ENCODE measurements at places on chromosomes 16 and 17.

GRCh38 chr16:66332634-66333610 lies 33.6 kb upstream of the CDH5 start:
- no peak for DNase-seq

DNA sequence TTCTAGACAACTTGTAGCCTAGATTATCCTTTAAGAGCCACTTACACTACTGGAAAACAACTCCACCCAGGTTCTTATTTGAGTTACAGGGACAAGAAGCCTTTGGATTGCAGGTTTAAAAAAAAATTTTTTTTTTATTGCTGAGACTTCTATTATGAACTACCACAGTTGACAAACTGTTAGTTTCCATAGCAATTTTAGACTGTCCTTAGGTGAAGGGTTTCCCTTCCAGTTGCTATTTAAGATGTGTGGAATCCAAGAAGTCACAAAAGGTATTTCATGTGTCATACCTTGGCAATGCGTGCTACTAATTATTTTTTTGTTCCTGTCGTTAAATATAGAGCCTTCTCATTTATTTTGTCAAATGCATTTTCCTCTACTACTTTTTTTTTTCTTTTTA lies 253.2 kb downstream of the PRKCA start:
- DNase-seq = no peak

GRCh38 chr16:85978291-85978775 lies 79.4 kb downstream of the IRF8 start:
- DNase-seq = no peak

DNA sequence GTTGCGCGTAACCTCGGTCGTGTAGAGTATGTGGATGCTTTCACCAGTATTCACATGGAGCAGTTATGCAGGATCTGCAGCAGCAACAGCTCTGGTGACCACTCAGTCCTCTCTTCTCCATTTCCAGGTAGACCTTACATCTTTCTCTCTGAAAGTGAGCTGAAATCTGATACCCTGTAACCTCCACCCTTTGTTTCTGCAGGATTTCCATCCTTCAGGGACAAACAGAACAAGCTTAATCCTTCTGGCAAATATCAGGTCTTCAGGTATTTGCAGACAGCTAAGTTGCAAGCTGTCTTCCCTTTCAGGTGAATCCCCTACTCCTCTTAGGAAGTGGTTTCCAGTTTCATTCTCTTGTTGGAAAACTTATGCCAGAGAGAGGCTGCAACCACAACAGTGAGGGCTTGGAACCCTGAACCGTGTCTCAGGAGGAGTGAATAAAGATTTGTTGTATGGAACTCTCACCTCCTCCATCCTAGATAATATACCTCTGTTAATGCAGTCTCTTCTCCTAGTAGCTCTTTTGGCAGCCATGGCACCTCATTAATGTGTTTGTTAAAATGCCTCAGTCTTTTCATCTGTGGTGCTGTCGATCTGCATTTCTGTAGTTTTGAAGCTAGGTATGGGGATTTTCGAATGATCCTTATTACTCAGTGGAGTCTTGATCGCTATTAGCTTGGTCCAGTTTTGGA lies 172.5 kb downstream of the PRKCA start:
- no peak for DNase-seq

GRCh38 chr17:47235506-47235905 lies 18.1 kb upstream of the ITGB3 start:
- DNase-seq = no peak

- DNase-seq = peak; percentile 82
Observed at GRCh38 chr17:68909066-68909465, 46.1 kb downstream of the ABCA8 start.

DNA sequence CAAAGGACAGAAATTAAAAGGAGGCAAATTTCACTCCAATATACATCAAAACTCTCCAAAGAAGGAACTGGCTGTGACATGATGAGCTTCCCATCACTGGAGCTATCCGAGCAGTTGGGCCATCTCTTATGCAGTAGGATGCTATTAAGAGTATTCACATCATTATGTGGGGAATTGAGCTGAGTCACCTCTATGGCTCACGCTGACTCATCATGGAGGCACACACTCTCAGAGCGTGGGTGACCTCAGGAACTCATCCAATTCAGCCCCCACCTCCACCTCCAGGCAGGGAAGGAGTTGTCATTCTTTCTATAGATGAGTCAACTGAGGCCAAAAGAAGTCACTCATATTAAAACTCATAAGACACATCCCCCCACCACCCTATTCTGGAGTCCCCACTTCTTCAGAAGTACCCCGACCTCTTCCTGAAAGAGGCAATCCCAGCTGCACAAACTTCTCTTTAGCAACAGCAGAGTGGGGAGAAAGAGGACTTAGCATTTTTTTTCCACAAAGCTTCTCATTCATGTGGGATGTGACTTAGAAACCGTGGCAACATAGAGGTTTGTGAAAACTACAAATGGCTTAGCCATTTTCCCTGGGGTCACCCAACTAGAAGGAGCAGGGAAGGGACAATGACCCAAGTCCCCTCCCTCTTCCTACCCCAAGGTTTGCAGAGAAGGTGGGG lies 32.5 kb downstream of the ABCC12 start:
- DNase-seq = peak; percentile 78

DNA sequence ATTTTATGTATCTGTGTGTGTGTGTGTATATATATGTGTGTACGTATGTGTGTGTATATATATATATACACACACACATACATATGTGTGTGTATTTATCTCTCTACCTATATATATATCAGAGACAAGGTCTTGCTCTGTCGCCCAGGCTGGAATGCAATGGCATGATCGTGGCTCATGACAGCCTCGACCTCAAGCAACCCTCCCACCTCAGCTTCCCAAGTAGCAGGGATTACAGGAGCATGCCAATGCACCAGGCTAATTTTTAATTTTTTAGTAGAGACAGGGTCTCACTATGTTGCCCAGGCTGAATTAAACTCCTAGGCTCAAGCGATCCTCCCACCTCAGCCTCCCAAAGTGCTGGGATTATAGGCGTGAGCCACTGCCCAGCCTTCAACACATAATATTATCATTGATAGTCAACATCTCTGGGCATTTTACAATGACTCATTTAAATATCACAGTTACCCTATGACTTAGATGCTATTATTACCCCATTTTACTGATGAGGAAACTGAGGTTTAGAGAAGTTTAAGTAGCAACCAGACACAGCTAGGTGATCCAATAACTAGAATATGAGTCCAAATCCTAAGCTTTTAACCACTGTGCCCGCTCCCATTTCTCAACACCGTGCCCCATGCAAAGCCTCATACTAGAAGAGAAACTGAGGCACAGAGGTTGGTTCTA lies 24.3 kb downstream of the G6PC3 start:
- no peak for DNase-seq

- DNase-seq = no peak
Observed at GRCh38 chr16:21103941-21104860, 46.4 kb downstream of the DNAH3 start.

GRCh38 chr16:629833-630248 lies 944 bp upstream of the WFIKKN1 start:
- DNase-seq = peak; percentile 54

DNA sequence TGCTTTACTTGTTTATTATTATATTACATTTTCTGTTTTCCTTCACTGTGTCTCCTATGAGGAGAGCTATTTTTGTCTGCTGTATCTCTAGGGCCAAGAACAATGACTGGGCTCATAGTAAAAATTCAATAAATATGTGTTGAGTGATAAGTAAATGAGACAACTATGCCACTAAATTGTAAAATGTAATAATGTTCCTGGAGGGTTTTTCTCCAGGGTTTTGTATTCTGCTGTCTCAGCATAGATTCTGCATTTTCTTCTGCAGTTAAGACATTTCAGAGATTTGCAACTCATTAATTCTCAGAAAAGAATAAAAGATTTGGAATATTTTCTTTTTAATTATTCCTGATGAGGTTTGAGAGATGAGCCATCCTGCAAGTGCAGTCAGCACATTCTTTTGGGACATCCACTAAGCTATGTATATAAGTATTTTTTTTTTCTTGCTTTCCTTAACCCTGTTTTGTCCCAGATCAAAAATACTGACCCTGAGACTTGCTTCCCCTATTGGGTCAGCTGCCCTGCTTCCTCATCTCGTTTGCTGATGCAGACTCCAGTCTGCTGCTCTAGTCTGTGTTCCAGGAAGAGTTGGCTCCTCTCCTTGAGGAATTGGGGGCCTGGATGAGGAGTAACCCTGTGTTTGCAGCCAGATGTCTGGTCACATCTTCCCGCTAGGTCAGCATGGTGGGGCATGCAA lies 122.9 kb downstream of the ABCA8 start:
- DNase-seq = no peak

DNA sequence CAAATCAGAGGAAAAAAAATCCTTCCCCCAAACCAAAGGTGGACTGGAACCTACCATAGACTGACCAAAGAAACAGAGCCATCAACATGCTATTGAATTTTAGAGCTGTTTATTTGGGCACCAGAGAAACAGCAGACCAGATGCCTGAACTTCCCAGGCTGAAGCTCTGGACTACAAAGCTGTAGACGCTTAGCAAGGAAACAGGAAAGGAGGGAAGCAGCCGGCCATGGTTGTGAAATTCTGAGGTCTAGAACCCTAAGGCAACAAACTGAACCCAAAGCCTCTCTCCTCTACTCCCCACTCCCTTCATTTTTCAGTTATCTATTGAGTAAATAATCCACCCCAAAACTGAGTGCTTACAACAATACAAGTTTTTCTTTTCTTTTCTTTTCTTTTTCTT lies 45.4 kb upstream of the MEIOC start:
- no peak for DNase-seq

GRCh38 chr17:19410875-19411620 lies at the start of gene RNF112:
Gene RNF112 (plus strand): TSS chr17:19411232. CDS start chr17:19411409, 177 bp downstream.
- peak; percentile 41 for DNase-seq

GRCh38 chr17:72952220-72952619 lies 140.3 kb downstream of the SLC39A11 start:
- DNase-seq = no peak

GRCh38 chr16:69818891-69819545 lies 56.9 kb downstream of the WWP2 start:
- no peak for DNase-seq

- DNase-seq = no peak
Observed at GRCh38 chr17:43595466-43595865, 49.3 kb upstream of the ETV4 start.

DNA sequence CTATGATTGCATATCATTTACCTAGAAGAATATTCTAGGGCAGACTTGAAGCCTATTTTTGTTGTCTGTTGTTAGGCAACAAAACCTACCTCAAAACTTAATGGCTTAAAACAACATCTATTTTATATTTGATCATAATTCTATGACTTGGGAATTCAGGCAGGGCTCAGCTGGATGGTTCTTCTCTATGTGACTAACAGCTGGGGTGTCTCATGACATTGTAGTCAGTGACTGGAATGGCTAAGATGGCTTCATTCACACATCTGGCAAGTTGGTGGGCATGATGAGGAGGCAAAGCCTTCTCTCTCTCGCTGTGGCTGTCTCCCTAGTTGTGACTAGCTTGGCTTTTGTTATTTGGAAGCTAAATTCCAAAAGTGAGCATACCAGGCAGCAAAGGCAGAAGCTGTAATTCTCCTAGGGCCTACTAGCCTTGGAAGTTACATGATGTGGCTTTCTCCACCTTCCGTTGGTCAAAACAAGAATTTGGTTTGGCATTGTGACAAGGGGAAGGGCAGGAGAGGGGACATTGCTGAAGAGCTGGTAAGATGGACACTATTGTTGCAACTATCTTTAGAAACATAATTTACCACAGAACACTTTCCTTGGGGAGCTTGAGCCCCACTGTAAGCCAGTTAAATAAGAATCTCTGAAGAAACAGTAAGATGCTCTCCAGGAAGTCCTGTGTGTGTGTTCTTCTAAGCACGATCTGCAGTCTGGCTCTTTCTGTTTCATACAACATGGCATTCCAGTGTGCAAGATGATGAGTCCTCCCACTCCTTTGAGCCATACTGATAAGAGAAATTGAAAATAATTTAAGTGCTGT lies 39.4 kb downstream of the ZNRF1 start:
- no peak for DNase-seq
